ENCODE measurements at places on chromosomes 11 and 22.

DNA sequence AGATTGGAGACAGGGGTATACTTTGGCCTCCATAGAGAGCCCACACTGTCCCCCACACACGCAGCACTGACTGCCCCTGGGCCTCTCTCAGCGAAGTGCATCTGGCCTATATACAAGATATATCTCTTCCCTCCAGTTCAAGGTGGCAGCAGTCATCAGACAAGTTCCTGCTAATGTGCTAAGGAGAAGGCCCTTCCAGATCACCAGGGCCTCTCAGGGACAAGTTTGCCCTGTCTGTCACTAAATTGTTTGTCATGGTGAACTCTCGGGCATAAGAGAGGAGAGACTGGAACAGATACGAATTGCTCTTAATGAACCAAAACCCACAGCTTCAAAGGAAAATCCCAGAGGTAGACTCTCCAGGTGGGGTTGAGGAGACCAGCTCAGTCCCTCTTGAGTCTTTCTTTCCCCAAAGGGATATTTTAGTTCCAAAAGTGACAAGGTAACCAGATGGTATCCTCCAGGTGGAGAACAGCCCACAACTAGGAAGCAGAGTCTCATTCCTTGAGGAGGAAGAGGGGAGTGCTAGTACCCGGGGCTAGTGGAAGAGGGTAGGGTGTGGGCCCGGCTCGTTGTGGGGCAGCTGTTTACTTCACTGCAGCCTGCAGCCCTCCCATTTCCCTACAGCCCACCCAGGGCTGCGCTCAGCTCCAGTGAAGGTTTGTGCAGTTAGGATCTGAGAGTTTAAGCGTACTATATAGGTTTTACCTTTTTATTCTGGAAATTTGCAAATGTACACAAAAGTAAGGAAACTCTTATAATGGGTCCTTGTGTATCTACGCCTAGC, 2.2 kb upstream of the SLC35C1 start:
- no peak for DNase-seq

GRCh38 chr11:60900673-60901404, 5.5 kb downstream of the PRPF19 start:
- DNase-seq: no peak

DNA sequence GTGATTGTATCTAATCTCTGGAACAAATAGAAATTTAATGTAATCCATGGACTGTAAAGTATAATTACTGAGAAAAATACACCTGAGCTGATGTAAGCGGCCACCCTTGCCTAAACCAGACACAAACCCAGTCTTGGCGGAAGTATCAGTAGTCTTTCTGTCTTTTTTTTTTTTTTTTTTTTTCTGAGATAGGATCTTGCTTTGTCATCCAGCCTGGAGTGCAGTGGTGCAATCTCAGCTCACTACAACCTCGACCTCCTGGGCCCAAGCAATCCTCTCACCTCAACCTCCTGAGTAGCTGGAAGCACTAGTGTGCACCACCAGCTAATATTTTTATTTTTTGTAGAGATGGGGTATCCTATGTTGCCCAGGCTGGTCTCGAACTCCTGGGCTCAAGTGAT, 5.5 kb upstream of the CXCR5 start:
- DNase-seq: no peak

- DNase-seq: no peak
Observed at GRCh38 chr22:44555046-44555445, 57.0 kb upstream of the RTL6 start.

GRCh38 chr11:749731-750130, 2.5 kb downstream of the TALDO1 start:
- DNase-seq: no peak

DNA sequence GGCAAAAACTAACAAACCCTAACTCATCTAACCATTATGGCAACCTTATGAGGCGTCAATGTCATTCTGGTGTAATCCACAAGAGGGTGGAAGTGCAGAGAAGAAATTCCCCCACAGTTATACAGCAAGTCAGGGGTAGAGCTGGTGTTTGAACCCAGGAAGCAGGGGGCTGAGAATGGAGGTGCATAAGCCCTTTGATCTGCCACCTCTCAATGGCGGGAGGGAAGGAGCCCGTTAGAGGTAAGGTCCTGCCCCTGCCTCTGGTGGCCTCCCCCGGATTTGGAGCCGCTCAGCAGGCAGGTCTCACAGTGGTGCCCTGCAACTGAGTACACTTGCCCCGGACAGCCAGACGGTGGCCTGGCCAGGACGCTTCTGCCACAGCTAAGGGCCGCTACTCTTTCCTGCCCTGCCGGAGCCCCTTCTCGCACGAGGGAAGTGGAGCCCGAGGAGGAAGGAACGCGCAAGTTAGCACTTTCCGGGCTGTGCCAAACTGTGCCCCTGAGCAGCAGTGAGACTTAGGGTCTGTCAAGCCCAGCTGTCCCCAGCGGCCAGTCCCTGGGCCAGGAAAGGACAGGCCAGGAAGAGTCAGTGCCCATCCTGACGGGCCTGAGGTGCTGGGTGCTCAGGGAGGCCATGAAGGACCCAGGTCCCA, 1.1 kb downstream of the FXYD2 start:
- no peak for DNase-seq

GRCh38 chr22:48824712-48825651, 1002.7 kb downstream of the BRD1 start:
- DNase-seq: no peak

- DNase-seq: no peak
Observed at GRCh38 chr22:40203572-40203971, 25.8 kb downstream of the TNRC6B start.

DNA sequence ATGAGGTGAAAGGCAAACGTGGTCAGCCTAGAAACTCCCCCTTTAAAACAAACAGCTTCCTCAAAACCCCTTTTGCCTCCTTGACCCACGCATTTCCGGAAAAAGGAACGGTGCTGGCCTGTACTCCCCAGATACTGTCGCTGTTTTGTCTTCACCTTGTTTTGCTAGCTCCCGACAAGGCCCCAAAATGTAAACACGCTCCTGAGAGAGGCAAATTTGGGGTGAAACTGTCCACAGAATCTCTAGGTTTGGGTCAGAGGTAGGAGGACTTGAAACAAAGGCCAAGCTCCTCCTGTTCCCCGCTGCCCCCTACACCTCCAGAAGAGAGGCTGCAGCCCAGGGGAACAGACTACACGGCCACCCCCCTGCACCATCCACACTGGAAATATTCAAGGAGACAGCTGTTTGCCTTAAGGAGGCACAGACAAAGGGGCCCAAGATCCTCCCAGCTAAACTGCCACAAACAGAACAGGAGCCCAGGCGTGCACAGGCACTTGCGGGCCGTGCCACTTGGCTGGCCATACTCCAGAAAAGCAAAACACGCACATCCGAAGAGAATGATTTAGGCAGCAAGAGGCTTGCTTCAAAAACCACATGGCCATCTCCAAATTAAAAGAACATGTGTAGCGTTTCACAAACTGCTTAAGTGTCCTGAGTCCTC, 160.5 kb upstream of the GRK3 start:
- no peak for DNase-seq

DNA sequence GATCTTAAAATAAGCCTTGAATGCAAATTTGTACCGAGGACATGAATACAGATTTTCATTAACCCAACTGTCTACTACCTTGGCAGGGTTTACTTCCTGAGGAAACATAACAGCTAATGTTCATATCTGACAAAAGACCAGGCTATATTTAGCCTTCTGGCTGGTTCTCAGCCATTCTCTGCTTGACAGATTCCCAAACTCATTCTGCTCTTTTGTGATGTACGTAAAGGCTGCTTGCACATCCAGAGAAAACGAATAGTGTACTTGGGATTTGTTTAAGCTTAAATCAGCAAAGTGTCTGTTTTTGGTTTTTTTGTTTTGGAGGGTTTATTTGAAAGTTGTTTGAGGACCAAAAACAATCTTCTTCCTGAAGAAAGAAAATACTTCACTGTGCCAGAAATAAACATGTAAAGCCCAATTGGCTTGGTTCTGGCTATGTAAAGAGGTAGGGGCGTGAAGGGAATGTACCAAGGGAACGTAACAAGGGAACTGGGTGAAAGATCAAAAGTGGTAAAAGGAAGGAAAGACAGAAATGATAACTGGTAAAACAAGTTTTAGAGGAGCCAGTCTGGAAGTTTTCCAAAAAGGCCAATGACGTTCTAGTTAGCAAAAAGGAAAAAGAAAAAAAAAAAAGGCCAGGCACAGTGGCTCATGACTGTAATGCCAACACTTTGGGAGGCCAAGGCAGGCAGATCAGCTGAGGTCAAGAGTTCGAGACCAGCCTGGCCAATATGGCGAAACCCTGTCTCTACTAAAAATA, 21.4 kb upstream of the CRTAM start:
- DNase-seq: no peak

- DNase-seq: no peak
Observed at GRCh38 chr22:25402160-25402500, 162.3 kb upstream of the GRK3 start.

GRCh38 chr11:3046190-3046589, 11.0 kb downstream of the CARS1 start:
- DNase-seq: no peak

DNA sequence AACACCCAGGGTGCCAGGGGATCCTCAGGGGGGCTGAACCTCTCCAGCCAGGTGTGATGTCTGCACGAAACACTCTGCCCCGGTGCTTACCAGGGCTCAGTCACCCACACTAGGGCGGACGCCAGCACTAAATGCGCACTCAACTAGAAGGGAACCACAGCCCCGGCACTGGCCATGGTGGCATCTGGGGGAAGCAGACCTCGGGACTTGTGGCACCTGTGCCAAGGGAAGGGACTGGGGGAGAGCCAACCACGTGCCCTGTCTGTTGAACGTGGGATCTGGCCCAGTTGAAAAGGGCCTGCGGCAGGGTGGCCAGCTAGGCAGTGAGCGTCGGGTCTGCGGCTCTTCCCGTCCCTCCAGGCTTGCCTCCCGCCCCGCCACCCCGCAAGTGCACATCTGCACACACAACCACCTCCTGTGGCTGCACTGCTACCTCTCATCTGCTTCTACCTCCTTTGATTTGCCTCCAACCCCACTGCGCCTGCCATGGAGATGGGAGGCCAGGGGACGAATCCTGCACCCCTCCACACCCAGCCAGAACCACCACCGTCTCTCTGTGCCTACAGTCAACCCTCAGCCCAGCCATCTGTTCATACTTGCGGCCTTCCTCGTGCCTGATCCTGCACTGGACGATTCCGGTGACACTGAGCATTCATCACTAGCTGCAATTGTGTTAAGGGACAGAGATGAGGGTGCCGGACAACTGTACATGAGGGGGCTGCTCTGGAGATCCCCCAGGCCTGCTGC, 15.0 kb upstream of the MOB2 start:
- no peak for DNase-seq
